ENCODE measurements at places on chromosomes 7 and 10. TPM values are rescaled to one million over a fixed set of nuclear protein-coding genes. Genes with fewer than 3 reads are reported as not detected.

CPA1 gene
- total RNA-seq, result not detected

DNAJC30 gene
- 8.0 TPM for total RNA-seq

CHCHD1 gene
- 44.1 TPM for total RNA-seq

GRID2IP gene
- total RNA-seq, result 1.3 TPM

FGFBP3 gene
- 0.68 TPM for total RNA-seq

CYP26C1 gene
- total RNA-seq, result 0.60 TPM

ENKUR gene
- 1.0 TPM for total RNA-seq

OR9A2 gene
- total RNA-seq, result not detected

VPS50 gene
- total RNA-seq, result 32.2 TPM

TCAF2 gene
- 2.5 TPM for total RNA-seq

ASAH2 gene
- total RNA-seq, result 8.3 TPM

TLX1 gene
- not detected for total RNA-seq

HPSE2 gene
- not detected for total RNA-seq
